ENCODE measurements at places on chromosomes 3 and 15.
A peak's percentile ranks its signal among the peaks of the same experiment; 100 is the strongest.

GRCh38 chr3:149233323-149233722 is 11.7 kb upstream of the CP start:
- DNase-seq, result no peak

GRCh38 chr15:38588672-38589071 is 24.1 kb upstream of the RASGRP1 start:
- no peak for DNase-seq

DNA sequence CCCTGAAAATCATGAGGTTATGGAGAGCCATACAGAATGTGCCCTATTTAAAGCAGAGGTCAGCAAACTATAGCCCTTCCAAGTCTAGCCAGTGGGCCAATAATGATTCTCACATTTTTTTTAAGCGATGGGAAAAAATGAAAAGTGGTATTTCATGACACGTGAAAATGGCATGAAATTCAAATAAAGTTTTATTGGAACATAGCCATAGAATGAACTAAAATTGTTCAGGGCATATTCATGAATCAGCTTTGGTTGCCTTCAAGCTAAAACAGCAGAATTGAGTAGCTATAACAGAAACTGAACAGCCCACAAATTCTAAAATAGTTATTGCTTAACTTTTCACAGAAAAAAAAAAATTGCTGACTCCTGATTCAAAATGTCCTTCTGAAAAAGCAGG is 104.5 kb downstream of the TFG start:
- DNase-seq, result no peak

DNA sequence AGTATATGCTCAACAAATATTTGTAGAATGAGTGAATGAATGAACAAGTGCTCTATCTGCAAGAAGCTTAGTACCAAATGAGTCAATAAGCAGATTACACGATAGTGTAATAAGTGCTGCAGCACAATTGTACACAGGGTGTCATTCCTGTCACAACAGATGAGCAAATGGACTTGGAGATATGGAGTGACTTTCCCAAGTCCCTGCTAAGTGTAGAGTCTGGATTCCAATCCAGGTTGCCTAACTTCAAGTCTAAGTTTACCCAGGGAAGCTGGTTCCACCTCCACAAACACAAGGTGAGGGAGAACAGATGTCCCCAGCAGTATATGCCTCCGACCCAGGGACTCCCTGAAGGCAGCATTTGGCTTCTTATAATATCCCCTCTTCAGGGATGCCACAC is 77.7 kb upstream of the RAD18 start:
- DNase-seq, result no peak

- peak; percentile 85 for DNase-seq
Measured at GRCh38 chr3:15899388-15899787, 101.6 kb upstream of the ANKRD28 start.

DNA sequence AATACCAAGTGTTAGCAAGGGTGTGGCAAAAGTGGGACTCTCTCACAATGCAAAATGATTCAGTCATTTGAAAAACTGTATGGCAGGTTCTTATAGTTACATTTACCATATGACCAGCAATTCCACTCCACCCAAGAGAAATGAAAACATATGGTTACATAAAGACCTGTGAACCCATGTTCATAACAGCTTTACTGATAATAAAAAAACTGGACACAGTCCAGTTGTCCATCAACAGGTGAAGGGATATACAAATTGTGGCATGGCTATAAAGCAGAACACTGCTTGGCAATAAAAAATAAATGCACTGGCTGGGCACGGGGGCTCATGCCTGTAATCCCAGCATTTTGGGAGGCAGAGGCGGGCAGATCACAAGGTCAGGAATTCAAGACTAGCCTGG is 30.8 kb downstream of the RAD18 start:
- no peak for DNase-seq

- no peak for DNase-seq
Measured at GRCh38 chr3:8837162-8837561, 67.7 kb upstream of the OXTR start.

All from NCI-H446 treated with DMSO at 0.1 percent for 48 hours (cell line).